HEK293T (cell line): ENCODE measurements at places on chromosomes 2 and 18.
A peak's percentile ranks its signal among the peaks of the same experiment; 100 is the strongest.

DNA sequence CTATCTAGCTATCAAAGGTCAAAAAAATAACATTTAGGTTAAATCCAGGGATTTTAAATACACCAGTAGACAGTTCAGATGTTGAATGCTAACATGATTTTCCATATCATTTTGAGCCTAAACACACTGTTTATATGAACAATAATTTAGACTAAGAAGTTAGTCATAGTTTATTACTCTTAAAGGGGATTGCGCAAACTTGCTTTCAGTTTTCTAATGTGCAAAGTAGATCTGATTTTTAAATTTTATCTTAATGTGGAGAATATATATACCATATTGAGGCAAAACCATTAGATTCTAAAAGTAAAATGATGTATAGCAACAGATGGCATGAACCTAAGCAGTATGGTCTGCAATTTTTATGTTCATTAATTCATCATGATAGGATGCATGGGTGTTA, 76.6 kb downstream of the CDH7 start:
- DNase-seq: no peak

DNA sequence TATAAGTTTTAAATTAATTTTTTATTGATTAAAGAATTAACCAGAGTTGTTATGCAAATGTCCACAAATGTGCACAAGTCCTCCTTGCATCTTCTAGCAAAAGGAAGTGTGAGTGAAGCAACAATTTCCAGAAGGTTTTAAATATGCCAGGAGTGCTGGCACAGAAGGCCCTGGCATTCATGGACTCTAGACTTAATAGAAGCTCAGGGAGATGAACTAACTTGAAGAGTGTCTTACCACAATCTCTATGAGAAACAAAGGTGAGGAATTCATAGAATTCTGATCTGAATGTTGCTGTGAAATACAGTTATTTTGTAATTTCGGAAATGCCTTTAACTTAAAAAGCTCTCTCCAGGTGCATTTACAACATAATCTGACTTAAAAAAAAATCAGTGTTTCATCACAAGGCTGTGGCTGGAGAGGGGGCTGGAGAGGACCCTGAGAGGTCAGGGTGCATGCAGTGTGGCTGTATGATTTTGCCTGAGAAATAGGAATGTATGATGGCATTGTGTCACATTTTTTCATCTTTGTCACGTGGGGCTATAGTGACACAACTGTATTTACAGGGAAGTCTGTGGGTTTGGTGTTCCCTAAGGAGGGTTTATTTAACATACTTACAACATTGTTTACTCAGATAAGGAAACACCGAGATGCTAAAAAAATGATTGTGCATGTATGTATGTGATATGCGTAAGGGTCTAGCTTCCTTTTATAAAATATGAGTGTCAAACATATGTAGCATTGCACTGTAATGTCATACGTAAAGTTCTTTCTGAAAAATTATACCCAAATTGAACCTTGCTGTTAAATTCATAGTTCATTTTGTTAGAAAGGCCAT, 66.2 kb downstream of the MAP4K4 start:
- DNase-seq: no peak

DNA sequence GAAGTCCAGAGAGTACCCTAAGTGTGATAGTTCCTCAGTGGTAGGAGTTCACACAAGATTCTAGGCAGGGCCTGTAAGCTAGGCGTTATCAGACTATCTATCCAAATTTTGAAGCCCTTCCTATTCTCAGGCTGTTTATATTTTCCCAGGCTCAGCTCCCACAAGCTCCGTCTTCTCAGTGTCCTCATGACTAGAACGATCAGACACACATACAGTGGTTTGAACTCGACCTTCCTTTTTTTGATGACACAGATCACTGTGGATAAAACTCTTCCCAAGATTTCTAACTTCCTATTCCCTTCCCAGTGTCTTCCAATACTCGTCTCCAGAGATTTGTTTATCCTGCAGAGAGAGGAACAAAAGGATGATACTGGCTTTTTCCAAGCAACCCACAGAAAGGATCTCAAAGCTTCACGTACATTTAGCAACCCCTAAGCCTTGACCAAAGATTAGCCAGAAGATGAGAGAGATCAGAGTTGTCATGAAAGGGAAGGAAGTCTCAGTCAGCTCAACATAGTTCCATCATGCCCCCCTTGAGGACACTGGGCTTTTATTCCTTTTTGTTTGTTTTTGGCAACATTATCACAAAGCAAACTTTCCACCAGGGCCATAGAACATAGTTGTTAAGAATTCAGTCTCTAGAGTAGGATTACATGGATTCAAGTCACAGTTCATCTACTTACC, 42.3 kb upstream of the DOK6 start:
- DNase-seq: no peak

DNA sequence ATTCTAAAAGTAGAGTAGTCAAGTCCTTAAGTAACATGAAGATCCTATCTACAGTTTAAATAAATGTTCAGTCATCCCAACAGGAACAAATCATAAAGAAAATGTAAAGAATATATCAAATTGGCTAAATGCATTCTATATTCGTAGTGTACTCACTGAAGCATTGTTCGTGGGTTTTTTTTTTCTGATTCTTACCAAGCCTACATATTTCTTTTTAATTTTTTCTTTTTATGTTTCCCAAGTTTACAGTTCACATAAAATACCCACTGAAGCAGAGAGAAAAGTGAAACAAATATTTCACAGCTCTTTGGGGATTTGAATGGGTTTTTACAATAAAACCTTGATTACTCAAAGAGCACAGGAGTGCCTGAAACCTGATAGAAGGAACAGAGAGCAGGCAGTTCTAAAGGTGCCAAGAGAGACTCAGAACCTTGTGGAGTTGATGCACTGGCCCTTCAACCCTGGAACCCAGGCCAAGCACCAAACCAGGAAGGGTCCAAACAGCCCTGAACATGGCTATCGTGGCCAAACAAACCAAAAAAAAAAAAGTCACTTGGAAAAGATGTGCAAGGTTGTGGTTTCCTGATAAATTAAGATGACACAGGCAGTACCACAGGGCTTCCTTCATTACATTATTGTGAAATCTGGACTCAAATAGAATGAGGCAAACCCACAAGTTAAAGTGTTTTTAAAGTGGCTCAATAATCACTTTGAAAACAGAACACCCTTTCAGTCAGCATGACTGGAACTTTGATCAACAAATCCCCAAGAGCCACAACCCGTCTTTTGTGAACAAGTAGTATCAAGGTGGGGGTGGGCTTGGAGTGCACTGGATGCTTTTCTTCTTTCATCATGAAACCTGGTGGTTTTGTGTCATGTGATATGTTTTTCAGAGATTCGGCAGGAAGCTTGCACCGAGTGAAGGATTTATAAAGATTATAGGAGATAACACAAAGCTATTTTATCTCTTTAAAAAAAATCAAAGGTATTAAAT, 245.0 kb upstream of the FN1 start:
- DNase-seq: no peak

- peak; percentile 63 for DNase-seq
These were observed 811 bp downstream of the ADD2 start for GRCh38 chr2:70767079-70767698.

GRCh38 chr2:113119111-113119510, 8.3 kb upstream of the IL1RN start:
- DNase-seq: no peak

- DNase-seq: no peak
These were observed 23.6 kb upstream of the MSH2 start for GRCh38 chr2:47379384-47379783.
